ENCODE measurements at places on chromosomes 7 and 10. TPM values are rescaled to one million over a fixed set of nuclear protein-coding genes. Genes with fewer than 3 reads are reported as not detected.

Gene HOXA5
- total RNA-seq, result not detected

Gene NRCAM
- 3.4 TPM for total RNA-seq

Gene WNT8B
- not detected for total RNA-seq

Gene FAM171A1
- 22.1 TPM for total RNA-seq

Gene TEX36
- 0.32 TPM for total RNA-seq

Gene DDC
- not detected for total RNA-seq

Gene AKR1E2
- total RNA-seq, result 17.5 TPM

Gene GPR26
- not detected for total RNA-seq

Gene PTPRZ1
- 0.16 TPM for total RNA-seq

Gene DOCK4
- total RNA-seq, result 65.7 TPM

Gene CPEB3
- 0.81 TPM for total RNA-seq

All from hair follicle dermal papilla cell (primary cell).